ENCODE measurements at places on chromosomes 11 and 22.
A peak's percentile ranks its signal among the peaks of the same experiment; 100 is the strongest.

DNA sequence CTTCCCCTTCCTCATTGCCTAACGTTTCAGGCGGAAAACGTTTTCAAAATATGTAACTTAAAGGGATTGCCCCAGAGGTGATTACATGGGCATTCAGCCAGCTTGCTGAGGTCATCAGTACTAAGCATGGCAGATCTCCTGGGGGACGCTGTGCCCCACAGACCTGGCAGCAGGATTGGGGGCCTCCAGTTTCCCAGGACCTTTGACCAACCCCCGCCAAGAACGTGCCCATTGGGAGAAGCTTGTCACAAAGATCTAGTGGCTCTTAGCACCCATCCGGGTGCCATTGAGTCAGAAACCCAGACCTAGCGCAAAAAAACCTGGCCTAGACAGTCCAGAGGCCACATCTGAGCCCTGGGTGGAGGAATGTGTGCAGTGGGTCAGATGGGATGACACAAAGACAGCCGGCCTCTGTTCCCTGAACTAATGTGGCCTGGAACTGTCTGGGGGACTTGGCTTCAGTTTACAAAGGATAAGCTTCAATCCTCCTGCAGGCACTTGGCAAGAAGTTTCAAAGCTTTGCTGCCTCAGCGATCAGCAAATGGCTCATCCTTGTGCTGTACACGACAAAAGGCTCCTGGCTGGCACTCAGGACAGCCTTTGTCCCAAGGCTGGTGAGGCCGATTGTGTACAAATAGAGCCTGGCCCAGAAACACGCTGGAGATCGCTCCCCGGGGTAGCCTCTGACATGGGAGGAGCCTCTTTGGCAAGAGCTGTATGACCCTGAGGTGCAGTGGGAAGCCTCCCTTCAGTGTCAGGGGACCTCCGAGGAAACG is 9.5 kb downstream of the C1QTNF6 start:
- peak; percentile 24 for DNase-seq

DNA sequence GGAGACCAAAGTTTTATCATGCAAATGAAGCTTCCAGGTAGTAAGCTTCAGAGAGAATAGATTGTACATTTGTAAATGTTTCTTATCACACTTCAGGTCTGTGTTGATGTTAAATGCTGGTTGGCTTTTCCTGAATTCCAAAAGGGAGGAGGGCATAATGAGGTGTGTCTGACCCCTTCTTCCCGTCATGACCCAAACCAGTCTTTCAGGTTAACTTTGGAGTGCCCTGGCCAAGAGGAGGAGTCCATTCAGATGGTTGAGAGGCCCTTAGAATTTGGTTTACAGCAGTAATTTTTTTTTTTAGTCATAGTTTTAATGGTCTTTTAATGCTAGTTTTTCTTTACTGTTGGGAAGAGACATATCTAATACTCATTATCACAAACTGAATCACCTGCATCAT is 2.5 kb downstream of the OR6X1 start:
- DNase-seq: no peak

GRCh38 chr11:56670984-56671383 is 7.5 kb downstream of the OR5AR1 start:
- no peak for DNase-seq

DNA sequence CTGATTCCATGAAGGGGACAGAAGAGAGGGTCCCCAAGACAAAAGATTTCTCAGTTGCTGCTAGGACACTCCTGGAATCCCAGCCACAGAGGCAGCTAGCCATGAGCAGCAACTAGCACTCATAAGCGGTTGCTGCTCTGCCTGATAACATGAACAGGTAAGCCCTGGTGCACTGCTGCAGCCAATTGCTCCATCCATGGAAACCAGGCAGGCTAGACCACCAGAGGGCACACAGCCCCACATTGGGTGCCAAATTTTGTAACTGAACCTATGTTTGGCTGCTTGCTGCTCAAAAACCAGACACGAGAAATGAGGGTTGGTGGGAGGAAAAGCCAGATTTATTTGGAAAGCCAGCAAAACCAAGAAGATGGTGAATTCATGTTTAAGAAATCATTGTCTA is 21.9 kb upstream of the QSER1 start:
- no peak for DNase-seq

GRCh38 chr22:23102776-23103175 is 32.5 kb downstream of the GNAZ start:
- DNase-seq: no peak

GRCh38 chr11:18776324-18776723 is 15.3 kb downstream of the PTPN5 start:
- DNase-seq: no peak

DNA sequence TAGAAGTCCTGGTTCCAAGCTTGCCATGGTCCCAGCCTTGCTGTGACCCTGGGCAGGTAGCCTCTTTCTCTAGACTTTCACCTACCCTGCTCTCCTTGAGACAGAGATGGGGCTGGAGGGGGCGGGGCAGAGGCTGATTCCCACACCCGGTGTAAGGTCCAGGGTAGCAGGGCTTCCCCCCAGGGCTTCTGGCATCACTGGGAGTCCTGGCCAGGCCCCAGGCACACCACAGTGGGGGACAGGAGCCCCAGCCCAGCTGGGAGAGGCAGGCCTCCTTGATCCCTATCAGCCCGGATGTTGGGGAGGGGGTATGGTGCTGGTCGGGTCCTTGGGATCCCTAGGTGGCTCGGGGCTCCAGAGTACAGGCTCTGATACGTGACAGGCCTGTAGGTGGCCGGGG is 1.7 kb upstream of the NUDT8 start:
- no peak for DNase-seq

DNA sequence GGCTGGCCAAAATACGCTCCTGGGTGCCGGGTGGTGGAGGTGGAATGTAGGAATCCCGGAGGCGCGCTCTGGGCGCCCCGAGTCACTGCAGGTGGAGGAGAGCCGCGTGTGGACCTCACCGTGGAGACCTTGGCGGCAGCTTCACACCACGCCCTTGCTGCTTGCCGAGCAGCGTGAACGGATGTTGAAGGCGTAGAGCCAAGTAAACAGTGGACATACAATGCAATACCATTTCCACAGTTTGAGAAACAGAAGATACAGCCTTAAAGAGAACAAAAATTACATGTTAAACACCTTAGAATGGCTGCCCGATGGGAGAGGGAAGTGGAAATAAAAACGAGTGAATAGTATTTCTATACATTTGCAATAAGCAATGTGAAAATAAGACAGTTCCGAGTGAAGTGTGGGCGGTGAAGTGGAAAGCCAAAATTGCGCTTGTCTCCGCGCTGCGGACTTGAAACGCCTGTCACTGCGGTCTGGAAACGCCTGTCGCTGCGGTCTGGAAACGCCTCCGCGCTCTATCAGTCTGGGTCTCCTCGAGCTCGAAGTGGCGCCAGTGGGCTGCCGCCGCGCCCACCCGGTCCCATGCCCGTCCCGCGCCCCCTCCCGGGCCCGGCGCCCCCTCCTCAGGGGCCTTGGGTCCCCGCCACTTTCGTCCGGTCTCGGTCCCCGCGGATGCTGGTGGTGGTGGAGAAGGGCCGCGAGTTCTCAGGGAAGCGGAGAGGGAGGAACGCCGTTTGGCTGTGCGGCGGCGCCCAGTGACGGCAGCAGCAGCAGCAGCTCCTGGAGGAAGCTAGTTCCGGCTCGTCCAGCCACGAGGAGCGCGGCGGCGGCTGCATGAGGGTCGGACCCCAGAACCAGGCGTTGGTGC is 1.6 kb downstream of the NCR3LG1 start:
- peak; percentile 53 for DNase-seq

DNA sequence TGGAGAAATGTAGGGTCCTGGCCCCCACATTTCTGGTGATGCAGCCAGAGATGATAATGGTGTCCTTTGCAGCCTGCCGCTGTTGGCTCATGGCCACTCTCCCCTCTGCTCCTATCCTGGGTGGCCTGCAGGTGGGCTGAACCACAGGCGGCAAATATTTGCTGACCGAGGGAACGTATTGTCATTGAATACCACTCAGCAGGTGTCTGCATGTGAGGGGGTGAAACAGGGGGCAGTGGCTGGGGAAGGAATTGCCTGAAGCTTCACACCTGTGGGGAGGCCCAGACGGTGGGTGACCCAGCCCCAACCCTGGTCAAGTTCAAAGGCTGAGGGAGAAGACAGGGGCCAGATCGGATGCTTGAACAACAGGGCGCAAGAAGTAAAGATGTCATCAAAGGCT is 73.3 kb upstream of the WNT11 start:
- no peak for DNase-seq

DNA sequence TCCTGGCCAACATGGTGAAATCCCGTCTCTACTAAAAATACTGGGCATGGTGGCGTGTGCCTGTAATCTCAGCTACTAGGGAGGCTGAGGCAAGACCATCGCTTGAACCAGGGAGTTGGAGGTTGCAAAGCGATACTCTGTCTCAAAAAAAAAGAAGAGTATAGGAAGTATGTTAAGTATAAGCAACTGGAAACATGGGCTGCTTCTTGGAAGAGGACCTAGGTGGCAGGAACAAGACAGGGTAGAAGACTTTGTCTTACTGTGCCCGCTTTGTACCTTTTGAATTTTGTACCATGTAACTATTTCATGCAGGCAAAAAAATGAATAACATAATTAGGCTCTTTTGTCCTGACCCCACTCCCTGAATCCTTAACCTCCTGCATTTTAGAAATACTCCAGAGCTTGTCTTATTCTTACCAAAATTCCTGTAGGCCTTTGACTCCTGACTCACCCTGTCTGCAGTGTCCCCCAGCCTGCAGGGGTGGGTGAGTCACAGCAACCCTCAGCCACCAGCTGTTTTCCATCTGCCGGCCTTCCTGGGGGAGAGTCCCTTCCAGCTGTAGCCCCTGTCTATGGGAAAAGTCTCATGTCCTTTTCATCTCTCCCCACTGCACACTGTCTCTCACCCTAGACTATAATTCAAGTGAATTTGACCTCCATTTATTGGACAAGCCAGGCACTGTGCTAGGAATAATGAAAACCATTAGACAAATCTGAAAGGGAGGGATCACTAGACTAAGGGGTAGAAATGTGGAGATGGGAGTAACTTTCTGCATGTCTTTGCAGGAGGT is 41.8 kb downstream of the TXN2 start:
- DNase-seq: peak; percentile 70

GRCh38 chr11:134762248-134763029 is 350.4 kb upstream of the B3GAT1 start:
- DNase-seq: no peak

- DNase-seq: no peak
Observed at GRCh38 chr11:115941044-115941443, 436.8 kb upstream of the CADM1 start.

- no peak for DNase-seq
Observed at GRCh38 chr11:45142241-45143055, 4.0 kb upstream of the PRDM11 start.

- DNase-seq: no peak
Observed at GRCh38 chr22:35311551-35311999, 11.9 kb downstream of the TOM1 start.

- no peak for DNase-seq
Observed at GRCh38 chr11:2886191-2886894, 768 bp upstream of the CDKN1C start.

- peak; percentile 3 for DNase-seq
Observed at GRCh38 chr11:94457118-94458029, 36.3 kb downstream of the MRE11 start.

DNA sequence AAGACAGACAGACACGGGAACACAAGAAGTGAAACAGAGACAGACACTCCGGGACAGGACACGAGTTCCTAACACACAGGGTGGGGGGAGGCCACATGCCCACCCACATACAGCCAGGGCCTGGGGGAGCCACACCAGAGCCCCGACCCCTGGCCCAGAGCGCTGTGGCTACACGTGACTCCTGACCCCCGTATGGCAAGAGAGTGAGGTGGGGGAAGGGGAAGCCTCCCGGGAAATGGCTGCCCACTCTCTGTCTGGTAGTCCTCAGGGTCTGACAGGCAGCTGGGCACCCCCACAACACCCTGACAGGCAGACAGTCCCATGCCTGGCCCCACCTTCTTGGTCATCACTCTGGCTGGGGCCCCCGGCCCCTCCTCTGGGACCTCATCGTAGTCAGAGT is 38.6 kb upstream of the PDE2A start:
- DNase-seq: no peak

GRCh38 chr11:68954836-68955606 is 25.8 kb downstream of the MRGPRD start:
- no peak for DNase-seq

GRCh38 chr11:60288531-60288930 is 8.1 kb downstream of the MS4A4A start:
- DNase-seq: no peak

DNA sequence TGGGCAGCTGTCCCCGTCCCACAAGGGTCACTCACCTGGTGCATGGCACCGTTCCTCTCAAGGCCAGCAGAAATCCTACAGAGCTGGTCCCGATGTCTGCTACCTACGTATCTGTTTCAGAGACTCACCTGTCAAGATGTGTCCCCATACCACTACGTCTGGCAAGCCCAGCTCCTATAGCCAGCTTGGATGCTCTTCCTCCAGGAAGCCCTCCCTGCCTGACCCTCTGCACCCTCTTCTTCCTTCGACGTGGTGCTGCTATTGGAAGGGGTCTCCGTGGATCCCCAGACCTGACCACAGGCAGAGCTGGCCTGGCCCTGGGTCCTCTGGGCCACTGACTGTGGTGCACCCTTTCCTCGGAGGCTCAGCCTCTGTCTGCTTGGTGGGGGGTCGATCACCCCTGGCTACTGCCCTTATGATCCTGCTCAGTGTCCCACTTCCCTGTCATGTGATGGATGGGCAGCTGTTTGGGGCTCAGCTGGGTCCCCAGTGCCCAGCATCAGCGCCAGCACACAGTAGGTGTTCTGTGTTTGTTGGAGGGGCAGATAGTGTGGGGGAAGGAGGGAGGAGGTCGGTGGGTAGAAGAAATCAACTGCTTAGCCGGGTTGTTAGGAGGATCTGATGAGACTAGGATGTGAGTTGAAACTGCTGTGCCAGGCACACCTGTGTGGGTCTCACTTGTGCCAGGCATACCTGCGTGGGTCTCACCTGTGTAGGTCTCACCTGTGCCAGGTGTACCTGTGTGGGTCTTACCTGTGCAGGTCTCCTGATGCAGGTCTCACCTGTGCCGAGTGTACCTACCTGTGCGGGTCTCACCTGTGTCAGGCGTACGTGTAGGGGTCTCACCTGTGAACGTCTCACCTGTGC is 21.7 kb upstream of the ARHGAP8 start:
- no peak for DNase-seq

- DNase-seq: no peak
Observed at GRCh38 chr11:102553835-102554282, 23.3 kb upstream of the MMP7 start.

GRCh38 chr11:15829312-15829711 is 527.0 kb downstream of the SOX6 start:
- DNase-seq: no peak

GRCh38 chr22:36052505-36052941 is 23.9 kb upstream of the RBFOX2 start:
- no peak for DNase-seq

GRCh38 chr11:111937844-111938243 is 701 bp downstream of the DIXDC1 start:
- no peak for DNase-seq

- DNase-seq: no peak
Observed at GRCh38 chr22:23063539-23064380, 6.6 kb upstream of the GNAZ start.

- no peak for DNase-seq
Observed at GRCh38 chr22:28379075-28379779, 300.4 kb downstream of the TTC28 start.

Measured in Caki2 (cell line).